ENCODE measurements at places on chromosomes 6 and 20.

GRCh38 chr6:112433457-112433856 lies 86.3 kb downstream of the RFPL4B start:
- no peak for DNase-seq

DNA sequence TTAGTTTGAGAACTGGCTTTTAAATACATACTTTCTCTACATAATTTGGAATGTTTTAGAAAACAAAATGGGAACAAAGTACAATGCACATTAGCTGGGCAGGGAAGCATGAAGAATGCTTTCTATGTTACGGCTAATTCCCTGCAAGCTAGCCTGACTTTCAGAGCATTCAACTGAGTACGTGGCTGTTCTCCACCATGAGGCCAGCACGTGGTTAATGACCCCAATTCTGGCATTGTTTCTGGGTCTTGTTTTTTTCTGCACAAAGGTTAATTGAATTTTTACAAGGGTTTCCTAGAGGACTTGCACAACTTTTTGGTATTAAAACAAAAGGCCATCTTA lies 208.6 kb upstream of the AGPAT4 start:
- DNase-seq = no peak

DNA sequence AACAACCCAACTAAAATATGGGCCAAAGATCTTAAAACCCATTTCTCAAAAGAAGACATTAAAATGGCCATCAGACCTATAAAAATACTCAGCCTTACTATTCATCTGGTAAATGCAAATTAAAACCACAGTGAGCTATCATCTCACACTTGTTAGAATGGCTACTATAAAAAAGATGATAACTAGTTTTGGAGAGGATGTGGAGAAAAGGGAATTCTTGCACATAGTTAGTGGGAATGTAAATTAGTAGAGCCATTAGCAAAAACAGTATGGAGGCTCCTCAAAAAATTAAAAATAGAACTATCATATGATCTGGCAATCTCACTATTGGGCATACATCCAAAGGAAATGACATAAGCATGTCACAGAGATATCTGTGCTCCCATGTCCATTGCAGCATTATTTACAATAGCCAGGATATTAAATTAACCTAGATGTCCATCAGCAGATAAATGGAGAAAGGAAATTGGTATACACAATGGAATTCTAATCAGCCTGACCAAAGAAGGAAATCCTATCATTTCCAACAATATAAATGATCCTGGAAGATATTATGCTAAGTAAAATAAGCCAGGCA lies 2.9 kb downstream of the SIRPB1 start:
- DNase-seq = no peak

DNA sequence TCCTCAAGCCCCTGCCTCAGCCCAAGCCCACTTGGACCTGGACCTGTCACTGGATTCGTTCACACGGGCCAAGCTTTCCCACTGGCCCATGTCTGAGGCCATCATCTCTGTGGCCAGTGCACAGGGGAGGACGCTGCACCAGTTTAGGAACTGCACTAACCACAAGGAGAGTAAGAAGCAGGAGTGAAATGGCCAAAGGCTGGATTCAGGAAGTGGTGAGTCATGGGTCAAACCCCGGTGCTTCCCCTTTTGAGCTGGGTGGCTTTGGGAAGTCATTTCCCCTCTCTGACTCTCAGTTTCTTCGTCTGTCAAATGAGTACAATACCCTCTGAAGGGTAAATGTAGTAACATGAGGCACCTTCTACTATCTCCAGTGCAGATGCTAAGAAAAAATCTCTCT lies 87.9 kb downstream of the CD40 start:
- DNase-seq = peak; percentile 4

DNA sequence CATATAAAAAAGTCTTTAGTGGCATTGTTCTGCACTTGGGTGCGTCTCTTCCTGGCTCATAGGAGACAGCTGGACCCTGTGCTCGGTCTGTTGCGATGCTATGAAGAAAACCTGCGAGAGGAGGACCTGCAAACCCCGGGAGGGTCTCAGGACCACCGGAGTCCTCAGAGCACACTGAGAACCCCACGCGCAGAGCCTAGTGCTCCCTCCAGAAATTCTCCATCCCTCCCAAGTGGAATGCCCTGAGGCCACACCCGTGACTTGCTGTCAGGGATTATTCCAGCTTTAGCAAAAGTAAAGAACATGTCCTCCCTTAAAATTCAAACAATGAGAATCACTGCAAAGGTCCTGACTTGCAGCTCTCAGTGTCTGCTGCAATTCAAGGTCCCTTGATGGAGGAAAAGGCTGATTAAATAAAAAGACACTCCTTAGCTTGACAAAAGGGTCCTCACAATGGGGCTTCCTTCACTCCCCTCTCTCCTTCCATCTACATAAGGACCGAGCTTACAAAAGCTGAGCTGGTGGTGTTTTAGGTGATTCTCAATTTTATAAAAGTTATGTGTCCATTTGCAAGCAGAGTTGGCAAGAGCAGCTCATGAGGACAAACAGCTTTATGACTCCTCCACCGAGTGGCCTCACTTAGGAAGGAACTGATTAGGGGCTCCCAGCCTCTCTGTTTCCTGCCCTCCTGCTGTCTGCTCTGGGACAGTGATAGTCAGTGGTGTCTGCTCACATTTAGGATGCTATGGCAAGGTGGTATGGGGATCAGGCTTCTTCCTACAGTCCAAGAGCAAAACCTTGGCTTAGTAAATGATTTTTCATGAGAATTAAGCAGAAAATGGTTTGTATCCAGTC lies 97.0 kb downstream of the RAMACL start:
- no peak for DNase-seq
